Stimulated activated CD4-positive, alpha-beta T cell treated with anti-CD3 and anti-CD28 coated beads, TNF-alpha, amount 100 ng/mL, for 1 hour (primary cell): ENCODE measurements at places on chromosomes 2 and 18.

GRCh38 chr2:50956886-50957285, 75.0 kb downstream of the NRXN1 start:
- no peak for DNase-seq

DNA sequence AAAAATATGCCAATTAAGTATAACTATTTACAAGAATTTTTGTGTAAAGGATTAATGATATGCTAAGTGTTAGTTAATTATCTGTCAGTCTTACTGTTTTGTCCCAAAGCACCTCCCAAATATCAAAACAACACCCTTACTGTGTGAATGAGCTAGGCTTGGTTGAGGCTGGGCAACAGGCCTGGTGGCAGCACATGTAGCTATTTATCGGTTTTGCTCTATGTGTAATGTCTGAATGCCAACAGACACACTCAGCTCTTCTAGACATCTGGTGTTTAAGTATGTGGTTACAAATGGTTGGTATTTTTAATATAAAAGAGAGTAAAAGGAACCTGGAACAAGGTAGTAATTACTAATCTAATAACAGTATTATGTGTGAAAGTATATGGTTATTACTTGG, 175.3 kb downstream of the RAB3GAP1 start:
- no peak for DNase-seq

DNA sequence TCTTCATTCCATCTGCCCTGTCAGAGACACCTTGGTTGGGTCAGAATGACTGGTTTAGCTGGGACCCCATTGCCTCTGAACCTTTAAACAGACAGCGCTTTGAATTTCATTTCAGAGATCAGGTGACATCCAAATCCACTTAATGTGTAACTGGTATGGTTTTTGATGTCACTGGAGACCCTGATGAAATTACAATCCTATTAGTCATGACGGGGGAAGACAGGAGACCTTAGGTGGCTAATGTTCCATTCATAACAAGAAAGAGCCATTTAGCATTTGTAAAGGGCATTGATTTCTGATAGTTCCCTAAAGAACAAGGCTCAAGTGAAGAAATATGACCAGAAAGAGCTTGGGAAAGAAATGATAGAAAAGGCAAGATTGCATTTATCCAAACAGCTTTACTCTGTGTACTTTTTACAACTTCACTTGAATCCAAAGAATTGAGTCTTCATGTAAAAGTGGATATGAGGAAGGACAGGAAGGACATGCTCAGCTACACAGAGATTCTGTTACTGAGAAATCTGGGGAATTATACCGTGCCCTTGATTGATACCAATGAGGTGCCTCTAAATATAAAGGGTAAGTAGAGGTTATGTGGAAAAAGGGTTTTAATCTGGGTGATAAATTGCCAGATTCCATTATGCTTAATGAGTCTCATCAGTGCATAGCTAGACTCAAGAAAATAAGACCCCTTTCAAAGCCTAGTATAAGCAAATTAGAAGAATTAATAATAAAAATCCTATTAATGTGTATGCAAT, 198.2 kb downstream of the NCKAP5 start:
- DNase-seq = no peak

DNA sequence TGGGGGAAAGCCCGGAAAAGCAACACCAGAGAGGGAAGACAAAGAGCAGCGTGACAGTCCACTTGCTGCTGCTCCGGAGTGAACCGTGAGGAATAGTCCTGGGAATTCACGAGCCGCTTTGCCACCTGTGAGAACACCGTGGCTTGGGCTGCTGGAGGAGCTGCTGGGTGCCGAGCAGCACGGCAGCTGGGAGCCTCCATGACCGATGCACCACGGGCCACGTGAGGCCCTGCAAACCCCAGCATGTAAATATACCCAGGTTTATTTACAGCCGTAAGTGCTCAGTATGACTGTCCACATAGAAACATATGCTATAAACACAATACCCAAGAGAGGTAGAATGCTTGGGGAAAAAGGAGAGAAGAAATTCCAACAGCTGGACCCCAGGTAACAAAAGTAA, 65.1 kb downstream of the SMIM21 start:
- DNase-seq = no peak

GRCh38 chr2:45683292-45683691, 31.8 kb downstream of the PRKCE start:
- no peak for DNase-seq

DNA sequence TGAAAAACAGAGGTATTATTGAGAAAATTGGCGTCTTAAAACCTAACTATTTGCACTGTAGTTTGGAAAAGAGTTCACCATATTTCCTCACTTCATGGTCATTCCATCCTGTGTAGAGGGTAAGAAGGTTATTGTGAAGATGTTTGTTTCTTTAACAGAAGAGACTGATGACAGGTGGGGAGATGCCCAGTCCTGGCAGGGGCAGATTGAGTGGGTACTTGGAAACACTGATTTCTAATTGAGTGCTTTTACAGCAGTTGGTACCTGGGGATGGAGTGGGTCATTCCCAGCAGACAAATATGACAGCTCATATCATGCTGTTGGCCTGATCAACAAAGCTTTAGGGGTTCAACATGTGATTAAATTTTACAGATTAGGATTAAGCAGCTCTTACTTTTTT, 67.5 kb downstream of the MYOM1 start:
- no peak for DNase-seq

GRCh38 chr2:122469147-122469546, 713.7 kb downstream of the TSN start:
- no peak for DNase-seq

DNA sequence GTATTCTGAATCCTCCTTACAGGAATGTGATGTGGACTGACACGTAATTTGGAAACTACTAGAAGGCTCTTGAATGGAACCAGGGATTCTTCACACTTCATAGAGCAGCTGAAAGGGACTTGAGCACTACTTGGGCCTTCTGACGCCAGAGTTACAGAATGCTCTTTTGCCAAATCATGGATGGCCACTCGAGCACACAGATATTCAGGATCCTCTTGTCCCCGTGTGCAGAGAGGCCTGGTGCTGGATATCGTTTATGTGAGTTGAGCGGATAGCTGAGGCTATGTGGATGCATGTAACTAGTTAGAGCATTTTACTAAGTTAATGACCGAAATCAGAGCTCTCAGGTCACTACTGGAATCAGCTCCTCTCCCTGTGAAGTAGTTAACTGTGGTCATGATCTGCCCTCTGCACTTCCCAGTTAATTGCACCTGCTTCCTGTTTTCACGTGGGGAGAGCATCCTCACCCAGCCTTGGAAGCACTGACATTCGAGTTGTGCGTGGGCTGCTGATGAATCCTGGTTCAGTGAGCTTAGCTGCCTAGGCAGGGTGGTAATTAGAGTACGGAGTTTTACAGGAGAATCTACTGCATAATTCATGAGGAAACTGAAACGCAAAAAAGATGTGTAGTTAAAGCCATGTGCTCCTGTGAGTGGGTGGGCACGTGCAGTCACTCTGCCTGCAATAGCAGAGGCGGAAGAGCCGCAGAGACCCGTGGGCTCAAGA, 5.2 kb upstream of the TPO start:
- no peak for DNase-seq

GRCh38 chr2:106356291-106356690, 111.9 kb downstream of the RGPD3 start:
- DNase-seq = no peak

DNA sequence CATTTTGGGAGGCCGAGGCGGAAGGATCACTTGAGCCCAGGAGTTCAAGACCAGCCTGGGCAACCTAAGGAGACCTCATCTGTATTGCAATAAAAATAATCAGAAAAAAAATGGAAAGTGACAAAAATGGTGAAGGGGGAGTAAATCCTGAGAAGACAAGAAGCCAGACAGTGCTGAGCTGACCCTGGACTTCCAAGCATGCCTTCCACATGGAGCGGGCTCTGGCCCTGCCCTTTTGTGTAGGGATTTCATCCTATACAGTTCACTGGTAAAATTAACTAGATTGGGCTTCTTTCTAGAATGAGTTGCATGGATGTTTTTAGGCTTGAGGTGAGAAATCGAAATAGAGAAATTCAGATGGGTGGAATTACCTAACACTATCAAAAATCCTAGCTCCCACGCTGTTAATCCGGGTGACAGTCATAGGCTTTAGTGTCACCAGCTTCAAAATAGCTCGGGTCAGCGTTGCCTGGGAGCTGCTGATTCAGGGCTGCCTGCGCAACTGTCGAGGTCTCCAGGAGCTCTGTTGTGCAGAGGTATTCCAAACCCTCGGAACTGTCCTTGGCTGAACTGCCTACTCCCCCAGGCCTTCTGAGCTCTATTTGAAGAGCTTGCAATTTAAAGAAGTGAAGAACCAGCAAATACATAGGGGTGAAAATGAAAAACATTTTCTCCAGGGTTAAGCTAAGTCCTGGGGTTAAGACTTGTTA, 21.5 kb upstream of the ZNF532 start:
- DNase-seq = no peak

DNA sequence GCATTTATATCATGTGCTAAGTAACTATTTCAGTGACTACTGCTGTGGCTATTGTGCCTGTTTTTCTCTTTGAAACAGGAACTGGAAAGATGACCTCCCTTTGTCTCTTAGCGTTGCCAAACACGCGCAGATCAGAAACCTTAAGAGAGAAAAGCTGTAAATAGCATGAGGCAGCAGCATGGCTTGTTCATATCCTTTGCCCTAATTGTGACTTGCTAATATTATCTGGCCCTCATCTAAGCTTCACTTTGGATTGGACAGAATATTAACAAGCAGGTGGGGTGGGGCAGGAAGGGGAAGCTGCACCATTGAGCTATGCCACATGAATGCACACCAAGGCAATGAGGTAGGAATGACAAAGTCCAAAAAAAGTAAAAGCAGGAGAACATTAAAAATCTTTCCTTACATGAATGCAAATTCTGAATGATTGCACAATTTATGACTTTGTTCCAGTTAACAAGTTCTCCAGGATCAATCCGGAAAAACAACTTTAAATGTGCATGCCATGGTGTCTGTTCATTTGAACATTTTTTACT, 128.4 kb downstream of the IRS1 start:
- no peak for DNase-seq

- no peak for DNase-seq
Observed at GRCh38 chr2:164061129-164061746, 325.4 kb upstream of the FIGN start.

GRCh38 chr2:130728007-130728454, 839 bp upstream of the GPR148 start:
- DNase-seq = no peak

GRCh38 chr2:198517976-198518375, 713.6 kb downstream of the PLCL1 start:
- DNase-seq = no peak

DNA sequence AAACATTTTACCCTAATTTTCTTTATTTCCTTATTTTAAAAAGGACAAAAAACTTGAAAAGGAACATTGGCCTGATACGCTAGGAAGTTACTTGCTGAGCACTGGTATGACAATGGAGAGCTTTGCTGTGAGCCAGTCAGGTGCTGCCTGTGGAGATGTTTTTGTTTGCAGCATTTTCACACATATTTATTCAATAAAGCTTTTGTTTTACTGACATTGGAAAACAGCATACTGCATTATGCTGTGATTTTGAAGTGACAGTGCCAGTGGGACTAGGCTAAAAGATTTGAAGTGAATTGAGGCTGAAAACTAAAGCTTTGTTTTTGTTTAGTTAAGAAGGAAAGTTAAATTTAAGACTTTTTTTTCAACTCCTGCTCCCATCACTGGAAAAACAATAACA, 470.7 kb upstream of the ZEB2 start:
- no peak for DNase-seq

DNA sequence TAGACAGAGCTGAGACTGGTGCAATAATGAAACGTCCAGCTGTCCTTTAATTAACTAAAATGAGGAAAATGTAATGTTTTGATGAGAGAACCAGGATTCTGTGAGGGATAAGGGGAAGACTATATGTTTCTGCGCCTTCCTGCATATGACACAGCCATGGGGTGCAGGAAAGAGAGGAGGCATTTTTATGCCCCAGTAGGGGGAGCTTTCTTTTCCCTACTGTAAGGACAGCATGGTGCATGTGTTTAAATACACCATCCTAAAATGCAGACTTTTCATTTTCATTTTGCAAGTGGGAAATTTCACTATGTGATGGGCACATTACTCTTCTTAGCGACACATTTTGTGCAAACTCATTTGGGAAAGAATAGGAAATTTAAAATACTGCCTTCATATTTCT, 446.1 kb downstream of the ARHGAP15 start:
- no peak for DNase-seq
